Glutamatergic neuron (in vitro differentiated cells): ENCODE measurements at places on chromosomes 13 and 19.

DNA sequence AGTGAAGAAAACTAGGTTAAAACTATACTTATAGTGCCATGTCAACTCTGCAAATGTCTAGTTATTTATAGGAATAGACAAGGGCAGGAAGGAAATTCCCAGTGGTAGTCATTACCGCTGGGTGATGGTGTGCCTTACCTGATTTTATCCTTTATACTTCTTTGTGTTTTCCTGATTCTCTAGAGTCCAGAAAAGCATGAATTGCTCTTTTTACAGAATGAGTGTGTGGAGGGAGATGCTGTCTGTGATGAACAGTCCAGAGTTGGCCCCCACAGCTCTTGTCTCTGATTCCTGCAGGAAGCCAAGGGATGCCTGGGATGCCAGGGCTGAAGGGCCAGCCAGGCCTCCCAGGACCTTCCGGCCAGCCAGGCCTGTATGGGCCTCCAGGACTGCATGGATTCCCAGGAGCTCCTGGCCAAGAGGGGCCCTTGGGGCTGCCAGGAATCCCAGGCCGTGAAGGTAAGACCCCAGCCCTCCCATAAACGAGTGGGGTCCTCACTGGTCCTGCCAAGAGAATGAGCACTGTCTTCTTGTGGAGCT, 83.7 kb downstream of the RAB20 start:
- H3K27me3 ChIP-seq: peaks cover 10% of the 10 kb centered on the region
- peaks cover 9% of the 10 kb centered on the region for H3K36me3 ChIP-seq

GRCh38 chr13:106061781-106062180, 473.7 kb downstream of the EFNB2 start:
- no peaks in the 10 kb centered on the region for H3K36me3 ChIP-seq
- H3K27ac ChIP-seq: no peak overlapping the region
- no peaks in the 10 kb centered on the region for H3K27me3 ChIP-seq

- peaks cover 2% of the 10 kb centered on the region for H3K27me3 ChIP-seq
- H3K36me3 ChIP-seq: no peaks in the 10 kb centered on the region
- H3K27ac ChIP-seq: no peak overlapping the region
- H3K4me1 ChIP-seq: peaks cover 3% of the 10 kb centered on the region
- H3K4me3 ChIP-seq: no peak overlapping the region
These were observed 12.6 kb downstream of the LSM4 start for GRCh38 chr19:18310118-18310909.

- H3K27me3 ChIP-seq: peaks cover 12% of the 10 kb centered on the region
- H3K36me3 ChIP-seq: no peaks in the 10 kb centered on the region
- H3K4me3 ChIP-seq: no peak overlapping the region
- no peak overlapping the region for H3K27ac ChIP-seq
These were observed 8.2 kb downstream of the REX1BD start for GRCh38 chr19:18596752-18597157.

DNA sequence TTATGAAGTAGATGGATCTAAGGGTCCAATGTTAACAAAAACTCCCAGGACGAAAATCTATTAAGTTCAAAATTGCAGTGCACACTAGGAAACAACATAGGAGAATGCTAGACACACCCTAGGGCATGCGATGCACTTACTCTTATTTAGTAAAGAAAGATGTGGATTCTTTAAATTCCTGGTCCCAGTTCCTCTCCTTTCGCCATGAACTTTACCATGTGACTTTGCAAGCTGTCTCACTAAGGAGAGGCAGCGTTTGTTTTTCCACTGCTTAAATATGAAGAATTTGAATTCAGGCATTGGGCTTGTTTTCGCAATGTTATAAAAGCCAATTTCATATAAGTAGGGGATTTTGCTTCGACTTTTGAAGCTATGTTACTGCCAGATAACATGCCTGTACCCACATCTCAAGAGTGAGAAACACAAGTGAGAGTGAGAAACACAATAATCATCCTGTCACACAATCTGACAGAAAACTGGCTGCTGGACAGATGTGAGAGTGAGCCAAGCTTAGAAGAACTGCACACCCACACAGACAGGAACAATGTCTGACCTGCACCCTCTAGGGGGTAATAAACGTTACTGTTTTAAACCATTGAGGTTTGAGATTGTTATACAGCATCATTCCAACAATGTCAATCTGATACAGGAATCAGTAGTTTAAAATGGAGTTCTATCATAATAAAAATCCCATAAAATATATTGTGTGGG, 1308.4 kb downstream of the SLITRK5 start:
- H3K36me3 ChIP-seq: no peaks in the 10 kb centered on the region
- DNase-seq: no peak
- H3K27me3 ChIP-seq: no peaks in the 10 kb centered on the region
- H3K4me3 ChIP-seq: no peak overlapping the region

GRCh38 chr13:44759384-44760360, 183.5 kb upstream of the TSC22D1 start:
- no peaks in the 10 kb centered on the region for H3K36me3 ChIP-seq
- DNase-seq: no peak
- no peak overlapping the region for H3K4me3 ChIP-seq
- H3K27me3 ChIP-seq: no peaks in the 10 kb centered on the region
- peaks cover 4% of the 10 kb centered on the region for H3K4me1 ChIP-seq
- H3K27ac ChIP-seq: no peak overlapping the region

- no peak overlapping the region for H3K4me3 ChIP-seq
- no peak overlapping the region for H3K27ac ChIP-seq
- DNase-seq: no peak
- peaks cover 3% of the 10 kb centered on the region for H3K36me3 ChIP-seq
- H3K4me1 ChIP-seq: peaks cover 5% of the 10 kb centered on the region
- peaks cover 3% of the 10 kb centered on the region for H3K27me3 ChIP-seq
These were observed 24.5 kb upstream of the KCTD4 start for GRCh38 chr13:45225370-45225769.

DNA sequence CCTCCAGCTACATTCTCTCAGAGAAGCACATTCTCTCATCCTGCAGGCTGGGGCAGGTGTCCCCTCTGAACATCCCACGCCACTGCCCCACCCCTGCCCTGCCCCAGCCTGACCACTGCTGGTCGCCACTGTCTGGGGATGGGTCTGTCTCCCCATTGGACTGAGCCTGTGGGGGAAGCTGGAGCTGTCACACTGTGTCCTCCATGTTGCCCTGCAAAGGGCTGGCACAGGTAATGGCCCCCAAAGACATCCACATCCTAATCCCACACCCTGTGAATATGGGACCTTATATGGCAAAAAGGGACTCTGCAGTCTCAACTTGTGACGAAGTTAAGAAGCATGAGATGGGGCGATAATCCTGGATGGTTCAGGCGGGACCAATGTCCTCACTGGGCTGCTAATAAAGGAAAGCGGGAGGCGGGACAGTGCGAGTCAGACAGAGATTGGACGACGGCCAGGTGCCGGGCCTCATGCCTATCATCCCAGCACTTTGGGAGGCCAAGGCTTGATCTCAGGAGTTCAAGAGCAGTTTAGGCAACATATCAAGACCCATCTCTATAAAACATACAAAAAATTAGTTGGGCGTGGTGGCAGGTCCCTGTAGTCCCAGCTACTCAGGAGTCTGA, 9.1 kb downstream of the AP2S1 start:
- H3K4me3 ChIP-seq: no peak overlapping the region
- no peaks in the 10 kb centered on the region for H3K36me3 ChIP-seq
- H3K27me3 ChIP-seq: peaks cover 8% of the 10 kb centered on the region
- no peaks in the 10 kb centered on the region for H3K4me1 ChIP-seq
- H3K27ac ChIP-seq: no peak overlapping the region

DNA sequence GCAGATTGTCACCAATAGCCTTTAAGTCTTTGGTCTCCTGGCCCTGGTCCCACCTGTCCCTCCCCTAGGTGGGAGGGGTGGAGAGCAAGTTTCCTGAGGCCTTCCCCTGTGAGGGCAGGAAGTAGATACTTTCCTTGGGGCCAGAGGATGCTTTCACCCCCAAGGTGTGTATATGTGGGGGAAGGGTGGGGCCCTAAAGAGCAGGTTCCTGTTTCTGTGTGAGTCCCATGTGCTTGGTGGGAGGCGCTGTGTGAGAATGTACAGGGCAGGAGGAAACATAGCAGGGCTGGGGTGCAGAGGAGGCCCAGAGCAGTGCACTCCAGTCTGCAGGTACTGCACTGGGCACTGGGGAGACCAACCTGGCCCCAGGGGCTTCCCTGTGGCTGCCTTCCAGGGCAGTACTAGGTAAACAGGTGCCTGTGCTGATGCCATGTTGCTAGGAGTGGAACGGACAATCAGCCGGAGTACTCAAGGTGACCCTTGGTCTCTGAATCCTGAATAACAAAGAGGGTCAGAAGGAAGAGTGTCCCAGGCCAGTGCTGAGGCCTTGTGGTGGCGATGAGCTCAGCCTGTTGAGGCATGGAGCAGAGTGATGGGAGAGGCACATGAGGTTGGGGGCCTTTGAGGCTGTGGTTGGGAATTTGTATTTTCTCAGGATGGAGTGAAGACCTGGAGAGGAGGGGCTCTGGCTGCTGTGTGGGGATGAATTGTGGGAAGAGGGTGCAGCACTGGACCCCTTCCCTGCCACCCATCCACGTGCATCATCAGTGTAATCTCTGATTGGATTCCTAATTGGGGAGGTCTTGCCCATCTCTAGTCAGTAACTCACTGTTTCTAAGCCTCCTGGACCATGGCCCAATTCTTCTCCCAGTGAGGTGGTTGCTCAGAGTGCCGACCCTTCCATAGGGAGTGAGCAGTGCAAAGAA, 5.1 kb downstream of the EGLN2 start:
- peaks cover 52% of the 10 kb centered on the region for H3K4me1 ChIP-seq
- H3K27me3 ChIP-seq: peaks cover 12% of the 10 kb centered on the region
- peak overlapping the region; percentile 86 for H3K27ac ChIP-seq
- DNase-seq: no peak

DNA sequence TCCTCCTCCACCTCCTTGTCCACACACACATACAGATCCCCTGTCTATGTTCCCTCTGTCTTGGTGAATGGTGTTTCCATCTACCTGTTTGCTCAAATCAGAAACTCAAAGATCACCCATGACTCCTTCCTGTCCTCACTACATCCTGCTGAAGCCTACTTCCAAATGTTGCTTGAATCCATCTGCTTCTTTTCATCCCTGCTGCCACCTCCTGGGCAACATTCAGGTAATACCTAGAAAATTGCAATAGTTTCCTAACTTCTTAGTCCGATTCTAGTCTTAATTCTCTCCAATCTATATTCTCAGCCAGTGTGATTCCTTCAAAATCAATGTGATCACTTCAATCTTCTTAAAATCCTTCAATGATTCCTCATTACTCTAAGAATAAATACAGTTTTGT, 155.5 kb upstream of the STARD13 start:
- no peak overlapping the region for H3K27ac ChIP-seq
- no peaks in the 10 kb centered on the region for H3K4me1 ChIP-seq
- no peak for DNase-seq

DNA sequence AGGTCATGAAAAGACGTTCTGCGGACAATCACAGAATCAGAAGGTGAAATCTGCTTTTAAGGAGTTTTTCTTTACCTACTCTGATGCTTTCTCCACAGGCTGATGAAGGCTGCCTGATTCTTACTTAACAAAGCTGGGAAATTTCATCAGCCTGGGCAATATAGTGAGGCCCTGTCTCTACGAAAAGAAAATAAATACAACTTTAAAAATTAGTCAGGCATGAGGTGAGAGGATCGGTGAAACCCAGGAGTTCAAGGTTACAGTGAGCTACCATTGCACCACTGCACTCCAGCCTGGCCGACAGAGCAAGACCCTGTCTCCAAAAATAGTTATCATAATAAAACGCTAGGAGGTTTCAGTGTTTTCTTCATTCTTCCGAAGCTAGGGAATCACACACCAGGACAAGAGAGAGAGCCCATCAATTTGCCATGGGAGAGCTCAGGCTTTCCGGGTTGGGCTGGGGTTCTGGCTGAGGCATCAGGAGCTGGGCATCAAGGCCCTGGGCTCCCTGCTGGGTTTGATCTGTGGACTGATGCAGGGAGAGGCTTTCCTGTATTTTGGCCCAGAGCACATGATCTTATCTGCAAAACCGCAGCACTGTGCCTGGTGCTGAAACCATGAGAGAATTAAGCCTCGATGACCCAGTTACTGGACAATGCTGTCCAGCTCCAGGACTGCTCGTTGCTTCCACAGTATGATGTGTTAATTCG, 25.1 kb upstream of the CEBPG start:
- H3K27me3 ChIP-seq: no peaks in the 10 kb centered on the region
- no peak for DNase-seq
- H3K27ac ChIP-seq: no peak overlapping the region
- no peak overlapping the region for H3K4me3 ChIP-seq

DNA sequence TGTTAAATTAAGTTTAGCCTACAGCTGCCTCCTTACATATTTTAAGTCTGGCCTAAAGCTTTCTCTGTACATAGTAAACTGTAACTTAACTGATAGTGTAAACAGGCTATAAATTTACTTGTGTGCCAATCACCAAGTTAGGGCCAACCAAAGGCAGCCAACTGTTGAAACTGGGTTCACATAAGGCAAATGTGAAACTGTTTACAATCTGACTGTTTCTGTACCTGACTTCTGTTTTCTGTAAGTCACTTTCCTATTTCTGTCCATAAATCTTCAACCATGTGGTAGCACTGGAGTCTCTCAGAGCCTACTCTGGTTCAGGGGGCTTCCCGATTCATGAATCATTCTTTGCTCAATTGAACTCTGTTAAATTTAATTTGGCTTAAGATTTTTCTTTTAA, 103.1 kb downstream of the RAP2A start:
- H3K36me3 ChIP-seq: no peaks in the 10 kb centered on the region
- H3K27ac ChIP-seq: no peak overlapping the region
- DNase-seq: no peak
- no peak overlapping the region for H3K4me3 ChIP-seq

DNA sequence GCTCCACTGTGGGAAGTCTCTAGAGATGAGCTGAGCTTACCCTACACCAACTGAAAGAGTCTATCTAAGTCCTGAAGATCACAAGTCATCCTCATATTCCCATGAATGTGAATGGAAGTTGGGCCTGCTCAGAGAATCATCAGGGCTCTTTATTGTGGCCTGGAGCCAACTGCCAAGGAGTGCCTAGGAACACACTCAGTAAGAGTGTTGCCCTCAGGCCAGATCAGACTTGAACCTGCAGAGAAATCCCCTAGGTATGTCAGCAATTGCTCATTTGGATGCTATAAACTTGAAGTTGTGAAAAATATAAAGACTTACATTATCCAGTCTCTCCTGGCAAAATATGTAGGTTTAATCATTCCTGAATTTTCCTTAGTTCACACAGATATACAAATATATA, 1070.2 kb downstream of the EFNB2 start:
- no peak for DNase-seq
- no peak overlapping the region for H3K4me3 ChIP-seq
- no peak overlapping the region for H3K27ac ChIP-seq
- no peaks in the 10 kb centered on the region for H3K27me3 ChIP-seq

DNA sequence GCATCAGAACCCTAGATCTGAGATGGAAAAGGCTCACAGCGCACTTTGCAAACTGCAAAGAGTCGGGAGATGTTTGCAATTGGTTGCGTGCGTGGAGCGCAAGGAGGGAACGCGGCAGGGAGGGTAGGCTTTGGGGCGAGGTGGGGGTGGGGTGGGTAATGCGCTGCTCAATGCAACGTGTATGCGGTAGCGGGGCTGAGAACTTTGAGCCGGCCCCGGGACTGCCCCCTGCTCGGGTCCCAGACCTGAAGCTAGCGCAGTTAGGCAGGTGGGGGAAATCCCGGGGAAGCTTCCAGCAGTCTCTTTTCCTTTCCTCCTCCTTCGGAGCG, 971 bp downstream of the FOSB start:
- H3K4me3 ChIP-seq: peak overlapping the region; percentile 91
- DNase-seq: no peak
- peaks cover 7% of the 10 kb centered on the region for H3K4me1 ChIP-seq
